Stimulated activated CD4-positive, alpha-beta T cell treated with anti-CD3 and anti-CD28 coated beads, Interleukin-2, amount 100 ng/mL, for 24 hours (primary cell): ENCODE measurements at places on chromosomes 11 and 22.

GRCh38 chr22:38420734-38421133 is 34.3 kb downstream of the KCNJ4 start:
- DNase-seq, result no peak

DNA sequence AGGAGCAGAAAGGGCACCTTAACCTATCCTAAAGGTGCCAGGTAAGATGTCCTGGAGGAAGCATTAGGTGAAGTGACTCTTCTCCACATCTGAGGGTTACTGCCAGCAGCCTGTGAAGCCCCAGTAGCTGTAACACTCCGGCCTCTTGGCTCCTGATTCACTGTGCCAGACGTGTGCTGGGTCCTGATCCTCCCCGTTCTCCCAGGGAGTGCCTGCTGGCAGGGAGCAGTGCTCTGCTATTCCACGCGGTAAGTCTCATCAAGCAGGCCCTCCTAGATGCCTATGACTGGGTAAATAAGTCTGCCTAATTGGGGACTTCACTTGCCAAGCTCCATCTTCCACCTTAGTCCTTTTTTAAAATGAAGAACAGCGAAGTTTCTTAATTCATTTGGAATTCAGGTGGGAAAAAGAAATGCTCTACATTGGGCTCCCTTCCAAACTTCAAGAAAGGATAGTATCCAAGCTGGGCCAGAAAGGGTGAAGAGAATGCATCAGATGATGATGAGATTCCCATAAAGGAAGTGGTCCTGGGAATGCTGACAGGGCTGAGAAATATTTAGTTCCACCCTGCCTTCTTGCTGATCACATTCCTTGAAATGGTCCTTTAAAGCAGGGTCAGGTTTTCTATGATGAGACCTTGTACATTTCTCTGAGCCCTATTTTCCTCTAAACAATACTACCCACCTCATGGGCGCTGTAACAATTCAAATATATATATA is 188.0 kb downstream of the MAML2 start:
- DNase-seq, result no peak

DNA sequence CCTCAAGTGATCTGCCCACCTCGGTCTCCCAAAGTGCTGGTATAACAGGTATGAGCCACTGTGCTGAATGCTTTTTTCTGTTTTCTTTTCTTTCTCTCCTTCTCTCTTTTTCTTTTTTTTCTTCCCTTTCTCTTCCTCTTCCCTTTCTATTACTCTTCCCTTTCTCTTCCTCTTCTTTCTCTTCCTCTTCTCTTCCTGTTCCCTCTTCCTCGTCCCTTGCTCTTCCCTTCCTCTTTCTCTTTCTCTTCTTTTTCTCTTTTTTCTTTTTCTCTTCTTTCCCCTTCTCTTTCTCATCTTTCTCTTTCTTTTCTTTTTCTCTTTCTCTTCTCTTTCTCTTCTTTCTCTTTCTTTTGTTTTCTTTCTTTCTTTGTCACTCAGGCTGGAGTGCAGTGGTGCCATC is 1.2 kb downstream of the OOSP1 start:
- no peak for DNase-seq

DNA sequence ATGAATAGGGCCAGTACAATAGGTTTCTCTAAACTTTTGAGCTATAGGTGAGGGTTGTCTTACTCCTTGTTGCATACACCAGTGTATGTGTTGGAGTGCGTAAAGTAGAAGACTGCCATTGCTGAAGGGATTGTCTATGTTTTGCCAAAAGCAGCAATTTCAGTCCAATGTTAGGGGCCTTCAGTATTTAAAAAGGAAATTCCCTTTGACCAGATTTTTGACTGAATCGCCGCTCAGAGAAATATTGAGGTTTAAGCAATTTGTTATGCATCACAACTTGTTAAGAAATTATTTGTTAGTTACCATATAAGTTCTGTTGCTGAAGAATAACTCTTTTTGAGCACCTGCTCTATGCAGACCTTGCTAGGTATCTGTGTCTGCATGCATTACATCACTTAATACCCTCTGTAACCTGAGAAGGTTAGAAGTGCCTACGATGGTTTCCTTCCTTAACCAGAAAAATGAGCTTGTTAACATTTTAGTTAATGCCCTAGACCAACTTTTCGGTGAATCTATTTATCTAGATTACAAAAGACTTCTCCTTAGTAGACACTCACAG is 33.9 kb downstream of the MMP20 start:
- DNase-seq, result no peak
